ENCODE measurements at places on chromosomes 1 and 21.
A peak's percentile ranks its signal among the peaks of the same experiment; 100 is the strongest.

GRCh38 chr1:6343506-6344405 is 49.8 kb downstream of the ACOT7 start:
- DNase-seq: no peak

GRCh38 chr1:185916861-185917260 is 182.7 kb downstream of the HMCN1 start:
- no peak for DNase-seq

GRCh38 chr1:7352364-7352763 is 418.7 kb upstream of the VAMP3 start:
- no peak for DNase-seq

- DNase-seq: no peak
Measured at GRCh38 chr1:77057994-77058585, 161.1 kb downstream of the PIGK start.

DNA sequence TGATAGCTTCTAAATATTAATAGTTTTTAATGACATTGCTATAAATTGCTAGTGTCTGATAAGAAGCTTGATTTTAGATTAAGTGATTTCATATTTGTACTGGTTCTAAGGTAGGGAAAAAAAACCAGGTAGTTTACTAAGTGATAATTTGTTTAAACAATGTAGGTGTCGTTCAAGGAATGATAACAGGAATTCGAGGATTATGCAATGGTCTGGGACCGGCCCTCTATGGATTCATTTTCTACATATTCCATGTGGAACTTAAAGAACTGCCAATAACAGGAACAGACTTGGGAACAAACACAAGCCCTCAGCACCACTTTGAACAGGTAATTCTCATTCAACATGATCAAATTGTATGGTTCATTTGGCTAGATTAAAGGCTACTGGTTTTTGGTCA is 52.4 kb downstream of the SASS6 start:
- no peak for DNase-seq

DNA sequence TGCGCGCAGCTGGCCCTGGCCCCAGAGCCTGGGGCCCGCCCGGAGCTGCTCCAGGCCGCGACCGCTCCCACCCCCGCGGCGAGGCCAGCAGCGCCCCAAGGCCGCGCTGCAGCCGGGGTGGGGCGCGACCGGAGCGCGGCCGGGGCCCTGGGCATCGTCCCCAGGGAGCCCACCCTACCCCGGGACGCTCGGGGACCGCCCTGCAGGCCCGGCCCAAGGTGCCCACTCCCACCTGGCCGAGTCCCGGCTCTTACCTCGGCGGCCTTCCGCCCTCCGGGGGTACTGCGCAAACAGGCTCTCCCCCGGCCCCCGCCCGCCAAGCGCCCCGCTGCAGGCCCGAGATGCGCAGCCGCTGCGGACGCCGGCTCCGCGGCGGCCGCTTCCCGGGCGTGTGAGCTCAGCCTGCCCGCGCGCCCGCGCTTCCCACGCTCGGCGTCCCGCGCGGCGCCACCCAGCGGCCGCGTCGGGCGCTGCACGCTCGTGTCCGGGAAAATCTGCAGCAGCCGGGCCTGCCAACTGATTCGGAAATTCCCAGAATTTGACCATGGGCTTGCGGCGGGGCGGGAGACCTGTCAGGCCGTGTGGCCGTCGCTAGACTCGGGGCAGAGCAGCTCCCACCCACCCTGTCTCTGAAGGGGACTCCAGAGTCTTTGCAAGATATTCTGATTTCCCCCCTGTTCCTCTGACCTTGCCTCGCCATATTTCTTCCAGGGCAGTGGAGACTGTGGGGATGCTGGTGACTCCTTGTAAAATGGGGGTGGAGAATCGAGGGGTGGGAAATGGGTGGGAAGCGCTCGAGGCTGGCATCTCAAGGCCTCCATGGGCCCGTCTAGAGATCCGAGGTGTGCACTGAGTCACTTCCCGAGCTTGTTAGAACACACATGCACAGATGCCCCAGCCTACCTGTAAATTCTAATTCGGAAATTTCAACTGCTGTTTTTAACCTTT is 41.9 kb downstream of the CD34 start:
- peak; percentile 76 for DNase-seq

DNA sequence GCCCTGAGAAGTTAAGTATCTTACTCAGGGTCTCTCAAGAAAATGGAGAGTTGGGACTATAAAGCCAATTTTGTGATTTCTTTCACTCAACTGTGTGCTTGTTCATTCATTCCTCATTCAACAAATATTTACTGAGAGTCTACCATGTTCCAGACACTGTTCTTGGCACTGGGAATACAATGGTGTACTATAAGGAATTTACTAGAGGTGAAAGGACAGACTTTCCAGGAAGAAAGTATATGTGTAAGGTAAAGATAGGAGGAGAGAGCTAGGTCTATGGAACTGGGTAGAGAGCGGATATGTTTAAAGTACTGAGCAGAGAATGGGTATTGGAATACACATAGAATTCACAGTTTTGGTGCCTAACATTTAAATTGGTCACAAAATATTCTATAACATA is 42.3 kb downstream of the ZNHIT6 start:
- no peak for DNase-seq

DNA sequence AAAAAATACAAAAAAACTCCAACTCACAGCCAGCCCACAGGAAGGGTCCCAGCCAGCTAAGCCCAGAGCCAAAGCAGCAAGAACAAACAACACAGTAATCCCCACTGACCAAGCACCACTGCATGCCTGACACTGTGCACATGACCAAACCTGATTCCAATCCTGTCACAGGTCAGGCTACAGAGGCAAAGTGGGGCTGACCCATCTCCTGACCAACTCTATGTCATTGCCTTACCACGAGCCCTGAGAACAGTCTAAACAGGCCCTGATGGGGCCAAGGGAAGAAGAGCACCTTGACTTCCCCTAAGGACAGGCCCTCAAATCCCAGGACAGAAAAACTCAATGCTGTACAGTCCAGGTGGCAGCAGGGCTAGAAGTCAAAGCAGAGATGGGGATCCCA is 2.4 kb downstream of the LSS start:
- no peak for DNase-seq

GRCh38 chr1:153735090-153735420 is 7.2 kb downstream of the INTS3 start:
- no peak for DNase-seq

DNA sequence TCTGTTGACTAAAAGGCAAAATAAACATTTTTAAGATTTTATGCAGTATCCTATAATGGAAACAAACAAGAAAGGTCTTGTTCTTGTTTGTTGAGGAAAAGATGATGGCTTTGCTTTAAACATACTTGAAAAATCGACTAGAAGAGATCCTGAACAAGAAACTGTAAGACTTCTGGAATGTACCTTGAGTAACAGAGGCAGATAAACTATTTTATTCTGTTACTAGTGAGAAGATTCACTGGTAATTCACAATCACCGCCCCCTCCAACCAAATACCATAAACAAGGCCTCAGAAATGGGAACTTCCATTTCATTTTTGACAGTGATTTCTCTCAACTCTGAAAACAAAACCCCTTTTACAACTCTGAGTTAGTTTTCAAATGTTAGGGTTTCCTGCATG is 18.1 kb downstream of the TSEN15 start:
- no peak for DNase-seq

DNA sequence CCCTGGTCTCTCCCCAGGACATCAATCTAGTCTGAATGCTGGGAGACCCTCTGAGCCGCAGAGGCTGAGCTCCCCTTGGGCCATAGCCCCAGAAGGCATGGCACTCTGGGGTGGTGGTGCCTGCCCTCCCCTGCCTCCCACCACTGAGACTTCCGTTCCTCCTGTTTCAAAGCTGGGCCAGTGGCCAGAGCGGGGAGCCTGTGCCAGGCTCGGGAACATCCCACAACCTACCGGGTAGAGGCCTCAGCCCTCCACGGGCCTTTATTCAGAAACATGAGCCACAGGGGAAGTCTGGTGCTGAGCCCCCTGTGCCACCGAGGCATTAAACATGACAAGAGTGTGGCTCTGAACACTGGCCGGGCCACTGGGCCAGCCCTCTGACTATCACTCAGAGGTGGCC is 8.1 kb downstream of the CCDC24 start:
- no peak for DNase-seq

GRCh38 chr1:108646648-108647269 is 14.1 kb downstream of the HENMT1 start:
- DNase-seq: peak; percentile 10

- DNase-seq: no peak
Measured at GRCh38 chr1:7292036-7292681, 478.9 kb upstream of the VAMP3 start.

DNA sequence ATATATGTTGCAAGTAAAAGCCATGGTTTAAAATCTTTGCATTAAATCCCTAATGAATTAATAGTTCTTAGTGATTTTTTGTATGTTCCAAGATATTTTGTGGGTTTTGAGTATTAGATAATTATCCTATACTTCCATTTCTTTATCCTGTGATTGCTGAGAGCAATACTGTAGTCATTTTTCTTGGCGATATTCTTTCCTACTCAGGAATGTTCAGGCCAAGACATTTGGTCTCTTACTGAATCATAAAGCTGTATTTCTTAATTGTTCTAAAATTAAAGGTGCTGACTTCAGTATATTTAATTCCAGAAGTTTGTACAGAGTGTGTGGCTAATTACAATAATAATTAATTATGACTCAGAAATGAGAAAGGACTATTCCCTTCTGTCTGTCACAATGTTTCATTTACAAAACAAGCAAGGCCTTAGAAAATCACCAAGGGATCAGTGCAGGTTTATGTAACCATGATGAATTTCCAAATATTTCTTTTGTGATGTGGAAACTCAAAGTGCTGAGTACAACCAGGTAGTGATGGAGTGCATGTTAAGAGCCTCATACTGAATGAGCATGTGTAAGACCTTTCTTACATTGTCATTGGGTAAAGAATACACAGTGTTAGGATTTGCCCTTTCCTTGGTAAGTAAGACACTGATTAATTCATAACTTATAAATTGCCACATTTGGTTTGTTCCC is 161.2 kb downstream of the HMCN1 start:
- DNase-seq: no peak

DNA sequence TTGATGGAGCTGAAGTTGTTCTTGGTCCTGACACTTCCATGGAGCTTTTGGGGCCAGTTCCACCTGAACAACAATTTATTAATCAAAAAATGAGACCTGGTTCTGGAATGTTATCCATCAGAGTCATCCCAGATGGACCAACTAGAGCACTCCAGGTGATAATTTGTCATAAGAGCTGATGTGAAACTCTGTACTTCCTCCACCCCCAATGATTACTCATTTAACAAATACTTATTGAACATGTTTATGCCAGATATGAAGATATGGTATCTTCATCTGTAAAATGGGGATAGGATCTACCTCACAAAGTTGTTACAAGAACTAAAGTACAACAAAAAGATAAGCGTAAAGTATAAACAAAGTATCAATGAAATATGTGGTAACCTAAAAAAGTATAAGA is 153.2 kb downstream of the VPS13D start:
- no peak for DNase-seq

DNA sequence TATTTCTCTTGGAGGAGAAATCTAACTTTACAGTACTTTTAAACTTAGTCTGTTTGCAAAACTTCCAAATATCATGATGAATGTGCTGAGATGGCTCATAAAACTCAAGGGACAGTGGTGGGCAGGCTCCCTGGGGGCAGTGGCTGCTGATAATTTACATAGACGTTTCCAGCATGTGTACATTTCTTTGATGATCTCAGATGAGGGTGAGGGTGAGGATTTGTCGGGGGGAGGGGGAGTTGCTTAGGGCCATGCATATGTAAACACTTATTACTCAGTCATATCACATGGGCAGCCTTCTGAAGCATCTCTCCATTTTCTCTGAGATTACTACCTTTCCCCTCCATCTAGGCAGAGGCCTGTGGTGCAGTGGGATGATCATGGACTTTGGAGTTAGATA is 152.9 kb upstream of the HMGB4 start:
- no peak for DNase-seq

DNA sequence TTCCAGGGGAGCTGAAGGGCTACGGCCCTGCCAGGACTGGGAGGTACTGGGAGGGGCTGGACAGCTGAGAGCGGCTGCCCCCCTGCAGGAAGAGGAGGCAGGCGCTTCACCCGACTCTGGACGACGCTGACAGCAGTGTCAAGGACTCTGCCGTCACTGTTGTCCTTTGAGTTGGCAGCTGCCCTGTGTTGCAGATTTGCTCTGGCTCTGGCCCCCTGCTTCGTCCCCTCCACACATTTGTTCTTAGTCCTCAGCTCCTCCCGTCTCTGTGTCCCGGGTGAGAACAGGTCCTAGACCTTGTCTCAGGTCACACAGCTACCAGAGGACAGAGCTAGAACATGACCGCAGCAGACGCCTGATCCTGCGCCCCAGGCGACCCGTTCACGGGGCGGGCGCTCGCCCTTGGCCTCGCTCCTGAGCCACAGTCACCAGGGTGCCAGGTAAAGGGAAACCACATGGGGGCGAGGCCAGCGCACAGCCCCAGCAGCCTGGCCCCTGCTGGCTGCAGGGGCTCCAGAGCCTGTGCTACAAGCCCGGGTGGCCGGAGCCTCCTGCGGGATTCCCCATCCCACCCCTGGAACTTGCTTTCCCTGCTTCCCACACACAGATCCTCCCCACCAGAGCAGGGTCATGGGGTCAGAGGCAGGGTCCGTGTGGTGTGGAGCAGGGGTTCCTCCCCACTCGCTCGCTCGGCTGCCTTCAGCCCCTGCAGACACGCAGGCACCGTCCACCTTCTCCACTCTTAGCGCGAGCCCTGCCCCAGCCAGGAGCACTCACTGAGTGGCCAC is 10.7 kb upstream of the NPHP4 start:
- no peak for DNase-seq

DNA sequence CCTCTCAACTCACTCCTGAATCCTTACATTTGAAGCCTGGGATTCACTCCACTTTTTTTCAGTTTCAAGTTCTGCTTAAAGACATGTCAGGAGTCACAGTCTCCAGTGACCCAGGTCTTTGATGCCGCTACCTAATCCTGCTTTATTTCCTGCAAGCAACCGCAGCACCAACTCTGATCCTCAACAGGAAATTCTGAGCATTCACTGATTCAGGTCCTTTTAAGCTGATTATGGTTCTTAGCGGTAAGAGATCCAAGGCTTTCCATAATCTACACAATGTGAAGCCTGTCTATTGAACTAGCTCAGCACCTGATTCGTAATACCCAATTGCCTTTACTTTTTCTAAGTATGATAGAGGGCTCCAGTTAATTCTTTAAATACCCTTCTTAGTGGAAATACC is 43.7 kb upstream of the PIGC start:
- no peak for DNase-seq

GRCh38 chr1:6584126-6585080 is 4.6 kb downstream of the ZBTB48 start:
- DNase-seq: no peak

GRCh38 chr1:33713058-33713877 is 150.6 kb upstream of the HMGB4 start:
- no peak for DNase-seq

DNA sequence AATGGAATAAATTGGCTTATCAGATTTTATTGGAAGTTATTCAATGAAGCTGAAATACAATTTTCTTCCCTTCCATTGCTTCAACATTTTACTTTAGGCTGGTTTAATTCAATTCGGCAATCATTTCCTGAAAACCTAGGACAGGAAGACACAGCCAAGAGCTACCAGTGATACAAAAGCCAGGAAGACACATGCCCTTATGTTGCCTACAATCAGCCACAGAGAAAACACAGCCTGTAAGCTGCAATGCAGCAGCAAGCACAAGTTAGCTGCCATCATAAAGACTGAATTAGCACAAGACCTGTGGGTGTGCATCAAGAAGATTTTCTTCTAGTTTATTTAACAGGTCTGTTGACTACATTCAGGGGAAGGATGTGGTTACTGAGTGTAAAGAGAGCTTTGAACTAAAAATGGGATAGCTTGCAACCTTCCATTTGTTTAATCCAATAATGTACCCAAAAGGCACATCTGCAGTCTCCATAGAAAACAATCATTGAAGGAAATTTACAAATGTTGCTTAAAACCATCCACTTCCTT is 193.8 kb downstream of the KCNH1 start:
- no peak for DNase-seq

- DNase-seq: no peak
Measured at GRCh38 chr1:15123270-15123669, 30.3 kb upstream of the TMEM51 start.
